ENCODE measurements at places on chromosomes 6 and 20.

DNA sequence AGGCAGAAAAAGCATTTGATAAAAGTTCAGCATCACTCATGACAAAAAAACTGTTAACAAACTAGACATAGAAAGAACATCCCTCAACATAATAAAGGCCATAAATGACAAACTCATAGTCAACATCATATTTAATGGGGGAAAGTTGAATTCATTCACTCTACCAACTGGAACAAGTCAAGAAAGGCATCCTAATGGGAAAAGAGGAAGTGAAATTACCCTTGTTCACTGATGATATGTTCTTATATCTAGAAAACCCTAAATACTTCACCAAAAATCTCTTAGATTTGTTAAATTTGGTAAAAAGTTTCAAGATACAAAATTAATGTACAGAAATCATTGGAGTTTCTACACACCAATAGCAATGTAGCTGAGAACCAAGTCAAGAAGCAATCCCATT is 48.9 kb downstream of the GGTLC1 start:
- no peak for DNase-seq

DNA sequence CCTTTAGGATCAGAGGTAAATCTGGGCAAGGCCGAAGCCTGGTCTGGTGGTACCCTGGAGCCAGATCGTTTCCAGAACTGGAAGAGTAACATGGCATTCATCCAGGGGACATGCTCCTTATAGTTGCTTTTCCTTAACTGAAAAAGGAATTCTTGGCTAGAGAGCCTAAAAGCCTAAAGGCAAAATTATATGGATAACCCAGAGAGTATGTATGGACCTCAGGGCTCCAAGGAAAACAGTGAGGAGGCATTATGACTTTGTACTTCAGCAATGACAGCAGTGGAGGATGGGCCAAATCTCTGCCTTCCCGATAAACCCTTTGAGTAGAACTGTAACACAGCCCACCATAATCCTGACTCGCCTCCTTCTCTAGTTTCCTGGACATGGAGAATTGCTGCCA is 29.3 kb downstream of the ARHGAP18 start:
- DNase-seq, result no peak

DNA sequence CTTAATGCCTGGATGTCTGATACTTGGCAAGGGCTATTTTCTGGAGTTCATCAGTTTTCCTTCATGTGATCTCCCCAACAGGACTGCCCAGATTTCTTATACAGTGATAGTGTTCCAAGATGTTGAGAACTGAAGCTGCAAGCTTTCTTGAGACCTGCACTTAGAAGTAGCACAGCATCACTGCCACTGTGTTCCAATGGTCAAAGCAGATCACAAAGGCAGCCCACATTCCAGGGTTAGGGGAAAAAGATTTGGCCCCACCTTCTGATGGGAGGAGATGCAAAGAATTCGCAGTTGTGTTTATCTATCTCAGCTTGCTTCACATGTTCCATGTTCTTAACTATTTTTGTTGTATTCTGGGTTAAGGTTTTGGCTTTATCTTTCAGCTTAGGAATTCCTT is 78.2 kb downstream of the GPX5 start:
- DNase-seq, result no peak

- DNase-seq, result no peak
Measured at GRCh38 chr20:5886788-5887187, 63.5 kb downstream of the TRMT6 start.

GRCh38 chr6:15355683-15356099 is 109.8 kb downstream of the JARID2 start:
- DNase-seq, result no peak

- no peak for DNase-seq
Measured at GRCh38 chr6:148885136-148885865, 138.5 kb downstream of the UST start.

GRCh38 chr6:75334266-75335040 is 49.9 kb upstream of the TMEM30A start:
- DNase-seq, result no peak

- no peak for DNase-seq
Measured at GRCh38 chr20:35702051-35702823, 3.0 kb downstream of the ROMO1 start.

GRCh38 chr6:112466373-112467151 is 119.4 kb downstream of the RFPL4B start:
- no peak for DNase-seq

DNA sequence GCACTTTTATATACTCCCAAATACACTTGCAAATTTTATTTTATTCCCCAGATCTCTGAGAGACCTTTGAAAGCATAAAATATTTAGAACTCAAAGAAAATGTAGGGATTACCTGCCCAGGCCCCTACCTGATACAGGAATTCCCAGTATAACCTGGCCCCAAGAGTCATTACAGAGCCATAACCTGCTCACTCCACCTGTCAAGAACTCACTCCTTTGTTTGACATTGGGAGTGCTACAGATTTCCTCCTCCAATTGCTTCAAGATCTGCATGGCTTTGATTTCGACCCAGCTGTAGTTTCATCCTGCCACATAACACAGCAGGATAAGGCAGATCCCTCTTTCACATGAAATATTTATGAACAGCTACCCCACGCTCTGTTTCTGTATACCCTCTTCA is 96.1 kb upstream of the SLC2A12 start:
- no peak for DNase-seq

DNA sequence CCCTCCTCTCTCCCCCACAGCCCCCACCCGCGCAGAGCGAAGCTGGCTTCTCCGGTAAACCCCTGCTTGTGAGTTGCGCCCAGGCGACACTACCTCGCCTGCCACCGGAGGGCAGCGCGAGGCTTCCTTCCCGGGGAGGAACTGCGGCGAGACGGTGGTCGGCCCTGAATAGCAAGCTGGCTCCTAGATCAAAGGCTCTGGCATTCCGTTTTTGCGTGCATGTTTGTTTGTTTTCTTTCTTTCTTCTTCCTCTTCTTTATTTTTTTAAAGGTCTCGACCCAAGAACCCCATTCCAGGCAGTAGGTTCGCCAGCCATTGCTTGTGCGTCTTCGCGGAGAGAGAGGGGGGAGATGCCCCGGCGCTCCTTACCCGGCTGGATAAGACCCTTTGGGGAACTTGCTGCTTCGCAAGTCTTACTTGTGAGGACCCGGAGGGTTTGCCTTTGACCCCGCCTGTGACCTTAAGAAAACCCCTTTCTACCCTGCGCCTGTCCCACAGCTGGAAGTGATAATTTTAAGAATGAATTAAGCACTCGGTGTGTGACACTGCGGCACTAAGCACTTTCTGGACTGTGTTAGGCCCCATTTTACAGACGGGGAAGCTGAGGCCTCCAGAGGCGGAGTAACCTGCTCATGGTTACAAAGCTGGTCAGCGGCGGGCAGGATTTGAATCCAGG is 92.7 kb upstream of the SIRPA start:
- DNase-seq, result no peak

- no peak for DNase-seq
Measured at GRCh38 chr6:166202321-166202733, 34.7 kb upstream of the TBXT start.

GRCh38 chr6:52549428-52549827 is 27.4 kb downstream of the TRAM2 start:
- no peak for DNase-seq

DNA sequence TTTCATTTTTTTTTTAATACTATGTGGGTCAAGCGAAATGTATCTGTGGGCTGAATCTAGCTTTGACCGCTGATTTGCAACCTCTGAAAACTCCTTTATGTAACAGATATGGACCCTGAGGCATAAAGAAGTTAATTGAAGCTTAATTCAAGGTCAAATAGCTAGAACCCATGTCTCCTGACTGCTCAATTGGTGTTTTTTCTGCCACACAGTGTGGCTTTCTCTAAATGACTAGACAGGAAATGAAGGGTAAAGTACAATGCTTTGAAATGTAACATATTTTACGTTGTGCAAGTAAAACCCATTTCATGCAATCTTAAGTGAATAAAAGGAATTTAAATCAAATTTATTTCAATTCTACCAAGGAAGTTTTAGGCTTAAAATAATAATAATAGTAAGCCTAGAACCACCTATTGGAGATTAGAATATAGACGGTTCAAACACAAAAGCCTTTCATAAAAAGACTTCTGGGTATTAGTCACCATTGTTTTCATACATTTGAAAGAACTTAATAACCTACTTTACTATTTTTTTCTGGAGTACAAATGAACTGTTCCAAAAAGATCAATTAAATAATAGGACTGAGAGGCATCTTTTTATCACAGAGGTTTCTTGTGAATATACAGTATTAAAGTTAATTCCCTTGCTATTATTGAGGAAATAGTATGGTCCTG is 279.8 kb downstream of the EPHA7 start:
- no peak for DNase-seq

GRCh38 chr6:35662999-35663398 is 25.7 kb downstream of the FKBP5 start:
- DNase-seq, result no peak

GRCh38 chr6:74971633-74972032 is 234.2 kb downstream of the COL12A1 start:
- no peak for DNase-seq

DNA sequence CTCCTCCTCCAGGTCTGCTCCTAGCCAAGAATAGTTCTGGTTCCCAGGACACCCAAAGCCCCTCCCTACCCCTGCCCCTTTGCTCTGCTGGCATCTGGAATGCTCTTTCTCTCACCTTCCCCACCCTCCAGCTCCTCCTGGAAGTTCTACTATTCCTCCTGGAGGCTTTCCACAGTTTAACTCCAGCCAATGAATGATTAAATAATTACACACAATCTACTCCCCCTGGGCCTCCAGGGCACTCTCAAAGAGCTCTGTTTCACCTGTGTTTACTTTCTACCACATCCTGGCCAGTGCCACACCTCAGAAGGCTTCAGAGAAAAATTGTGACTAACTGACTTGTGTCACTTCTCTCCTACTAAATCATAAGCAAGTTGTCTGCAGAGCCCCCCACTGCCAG is 36.2 kb downstream of the GCM1 start:
- DNase-seq, result no peak

DNA sequence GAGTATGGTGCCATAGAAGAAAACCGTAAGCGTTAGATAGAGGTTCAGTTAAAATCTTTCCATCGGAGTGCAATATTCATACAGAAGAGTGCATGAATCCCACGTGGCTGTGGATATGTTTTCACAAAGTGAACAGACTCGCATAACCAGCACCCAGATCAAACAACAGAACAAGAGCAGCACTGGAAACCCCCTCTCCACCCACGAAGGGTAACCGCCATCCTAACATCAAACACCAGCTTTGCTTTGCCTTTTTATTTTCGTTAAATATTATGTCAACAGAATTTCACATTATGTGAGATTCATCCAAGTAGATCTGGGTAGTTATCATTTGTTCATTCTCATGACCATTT is 4.7 kb downstream of the GTSF1L start:
- DNase-seq, result no peak

GRCh38 chr6:97449444-97449966 is 166.5 kb upstream of the MMS22L start:
- DNase-seq, result no peak

DNA sequence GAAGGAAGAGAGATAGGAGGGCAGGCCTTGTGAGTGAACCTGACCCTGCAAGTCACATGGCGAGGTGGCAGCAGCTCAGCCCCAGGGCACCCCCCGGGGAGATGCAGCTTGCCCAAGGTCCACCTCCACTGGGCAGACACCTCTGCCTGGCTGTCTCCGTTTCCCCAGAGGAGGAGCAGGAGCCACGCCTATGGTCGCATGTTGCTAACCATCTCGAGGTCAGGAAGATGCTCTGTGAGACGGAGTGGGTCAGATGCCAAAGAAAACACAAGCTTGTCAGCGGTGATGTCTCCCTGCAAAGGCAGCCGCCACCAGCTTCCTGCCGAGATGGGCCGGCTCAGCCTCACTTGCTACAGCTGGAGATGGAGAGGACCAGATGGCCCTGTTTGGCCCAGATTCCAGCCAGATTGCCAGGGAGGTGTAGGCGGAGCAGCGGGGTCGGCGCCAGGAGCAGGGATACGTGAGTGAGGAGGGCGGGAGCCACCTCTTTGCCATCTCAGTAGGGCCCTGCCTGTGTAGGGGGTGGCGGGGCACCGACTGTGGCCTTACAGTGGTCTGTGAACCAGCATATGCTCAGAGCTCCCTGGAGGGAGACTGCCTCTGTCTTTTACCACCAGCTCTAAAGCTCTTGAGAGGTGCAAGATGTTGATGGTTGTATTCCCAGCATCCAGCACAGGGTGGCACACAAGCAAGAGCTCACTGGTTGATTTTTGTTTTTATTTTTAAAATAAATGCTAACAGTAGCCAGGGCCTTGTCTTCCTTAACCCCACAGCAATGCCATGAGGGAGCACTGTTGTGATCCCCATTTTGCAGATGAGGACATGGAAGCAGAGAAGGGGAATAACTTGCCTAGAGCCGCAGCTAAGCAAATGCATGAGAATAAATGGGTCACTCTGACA is 42.9 kb upstream of the FAM83D start:
- DNase-seq, result no peak

GRCh38 chr6:20839630-20840029 is 305.4 kb downstream of the CDKAL1 start:
- DNase-seq, result no peak

DNA sequence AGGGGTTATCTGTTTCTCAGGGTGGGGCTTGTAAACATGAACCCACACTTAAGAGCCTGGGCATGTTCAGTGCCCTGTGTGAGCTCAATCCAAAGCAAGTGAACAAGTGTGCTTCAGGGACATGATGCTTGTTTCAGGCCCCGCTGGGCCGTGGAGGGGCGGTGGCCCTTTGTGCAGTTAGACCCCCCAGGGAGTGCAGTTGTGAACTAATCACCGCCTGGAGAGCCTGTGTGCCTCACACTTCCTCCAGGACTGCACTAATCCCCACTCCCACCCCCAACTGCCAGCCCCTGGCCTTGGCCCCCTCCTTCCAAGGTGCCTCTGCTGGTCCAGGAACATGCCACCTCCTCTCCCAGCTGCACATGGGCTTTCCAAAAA is 58.1 kb downstream of the RREB1 start:
- DNase-seq, result no peak

- DNase-seq, result no peak
Measured at GRCh38 chr6:27867051-27867944, 44.9 kb downstream of the OR2B2 start.

DNA sequence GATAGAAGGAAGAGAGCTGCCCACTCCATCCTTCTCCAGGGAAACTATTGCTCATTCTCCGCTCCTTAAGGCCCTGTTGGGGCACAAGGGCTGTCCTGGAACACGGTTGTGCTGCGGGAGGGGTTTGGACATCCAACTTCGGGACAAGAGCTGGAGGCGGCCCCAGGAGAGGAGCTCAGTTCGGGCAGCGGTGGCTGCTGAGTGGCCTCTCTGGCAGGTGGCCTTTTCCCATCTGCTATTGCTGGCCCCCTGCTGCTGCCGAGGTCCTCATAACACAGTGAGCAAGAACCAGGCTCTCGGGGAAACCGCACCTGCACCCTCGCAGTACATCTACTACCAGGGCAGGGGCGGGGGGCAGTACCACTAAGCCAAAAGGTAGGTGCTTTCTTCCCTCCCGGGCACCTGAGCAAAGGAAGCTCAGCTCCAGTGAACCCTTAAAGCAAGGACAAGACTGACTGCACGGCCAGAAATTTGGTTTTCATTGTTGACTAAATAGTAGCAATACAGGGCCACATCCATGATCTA is 63.7 kb downstream of the PSMG4 start:
- DNase-seq, result no peak

- no peak for DNase-seq
Measured at GRCh38 chr6:25280344-25281074, 1.3 kb downstream of the CARMIL1 start.

- no peak for DNase-seq
Measured at GRCh38 chr6:82364087-82365015, 734 bp downstream of the TPBG start.

- no peak for DNase-seq
Measured at GRCh38 chr20:13341737-13342393, 120.8 kb downstream of the ISM1 start.

Measured in esophagus squamous epithelium (tissue), 5 donors.